ENCODE measurements at places on chromosomes 16 and 17. TPM values are rescaled to one million over a fixed set of nuclear protein-coding genes. Genes with fewer than 3 reads are reported as not detected.

DNA sequence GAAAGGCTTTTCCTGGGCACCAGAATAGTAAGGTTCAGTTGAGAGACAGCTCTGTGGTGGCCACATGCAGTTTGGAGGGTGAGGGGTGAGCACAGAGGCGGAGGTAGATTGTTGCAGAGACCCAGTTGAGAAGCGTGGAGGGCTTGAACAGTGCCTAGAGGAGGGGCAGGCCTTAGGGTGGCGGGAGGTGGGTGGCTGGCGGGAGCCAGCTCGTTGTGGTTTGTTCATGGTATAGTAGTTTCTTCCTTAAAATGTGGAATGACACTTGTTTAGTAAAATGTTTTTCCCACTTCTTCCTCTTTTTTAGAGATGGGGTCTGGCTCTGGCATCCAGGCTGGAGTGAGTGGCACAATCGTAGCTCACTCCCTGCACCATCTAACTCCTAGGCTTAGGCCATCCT is 14.2 kb downstream of the USP10 start:
- DNase-seq, result no peak

GRCh38 chr17:40555296-40556190 is 9.7 kb downstream of the CCR7 start:
- DNase-seq, result peak; percentile 5

DNA sequence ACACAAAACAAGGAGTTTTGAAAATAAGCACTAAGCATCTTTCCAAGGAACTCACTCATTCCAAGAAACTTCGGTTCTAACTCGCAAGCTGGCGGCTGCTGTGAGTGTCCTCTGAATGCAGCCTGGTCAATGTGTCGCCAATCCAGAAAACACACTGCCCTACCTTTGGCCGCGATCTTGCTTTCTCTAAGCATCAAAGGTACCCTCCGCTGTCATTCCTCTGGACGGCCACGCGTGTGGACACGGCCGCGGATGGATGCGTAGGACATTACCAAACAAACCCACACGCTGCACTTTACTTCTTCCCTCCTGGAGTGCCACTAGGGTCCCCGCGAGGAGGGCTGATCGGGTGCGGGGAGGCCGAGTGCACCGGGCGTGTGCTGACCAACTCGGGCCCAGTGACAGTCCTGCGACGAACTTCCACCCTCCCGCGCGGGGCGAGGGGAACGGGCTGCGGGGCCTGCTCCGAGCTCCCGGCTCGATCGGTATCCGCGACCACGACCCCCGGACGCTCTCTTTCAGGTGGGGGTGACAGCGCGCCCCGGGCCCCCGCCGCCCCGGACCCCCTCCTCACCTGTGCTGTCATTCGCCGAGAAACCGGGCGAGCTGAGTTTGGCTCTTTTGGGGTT is 1.1 kb downstream of the CREBBP start:
- DNase-seq, result no peak

GRCh38 chr16:77298418-77299360 is 99.5 kb downstream of the SYCE1L start:
- DNase-seq, result no peak

GRCh38 chr16:69179328-69180010 is 7.5 kb upstream of the SNTB2 start:
- no peak for DNase-seq

MAF gene
- total RNA-seq, result 15.5 TPM

MYADML2 gene
- total RNA-seq, result not detected

UNC13D gene
- total RNA-seq, result 2.7 TPM
